Type B pancreatic cell (in vitro differentiated cells): ENCODE measurements at places on chromosomes 13 and 19.
A peak's percentile ranks its signal among the peaks of the same experiment; 100 is the strongest.

GRCh38 chr13:23921451-23921888 is 24.2 kb upstream of the C1QTNF9B start:
- no peak for DNase-seq
- no peak overlapping the region for H3K27ac ChIP-seq
- H3K27me3 ChIP-seq, result peaks cover 15% of the 10 kb centered on the region
- H3K36me3 ChIP-seq, result no peaks in the 10 kb centered on the region
- H3K4me3 ChIP-seq, result no peak overlapping the region

GRCh38 chr13:51660813-51661212 is 76.6 kb downstream of the WDFY2 start:
- H3K4me3 ChIP-seq, result no peak overlapping the region
- H3K27me3 ChIP-seq, result no peaks in the 10 kb centered on the region
- no peak overlapping the region for H3K27ac ChIP-seq
- H3K4me1 ChIP-seq, result peaks cover 8% of the 10 kb centered on the region
- peaks cover 24% of the 10 kb centered on the region for H3K36me3 ChIP-seq
- DNase-seq, result no peak

- no peak for DNase-seq
- no peaks in the 10 kb centered on the region for H3K4me1 ChIP-seq
- peaks cover 3% of the 10 kb centered on the region for H3K27me3 ChIP-seq
- H3K36me3 ChIP-seq, result no peaks in the 10 kb centered on the region
These were observed 115.5 kb downstream of the FGF14 start for GRCh38 chr13:102286326-102286725.

- DNase-seq, result no peak
- no peak overlapping the region for H3K4me3 ChIP-seq
- H3K27ac ChIP-seq, result no peak overlapping the region
- H3K4me1 ChIP-seq, result no peaks in the 10 kb centered on the region
- no peaks in the 10 kb centered on the region for H3K36me3 ChIP-seq
These were observed 8.2 kb upstream of the ZMYM2 start for GRCh38 chr13:19950374-19950773.

DNA sequence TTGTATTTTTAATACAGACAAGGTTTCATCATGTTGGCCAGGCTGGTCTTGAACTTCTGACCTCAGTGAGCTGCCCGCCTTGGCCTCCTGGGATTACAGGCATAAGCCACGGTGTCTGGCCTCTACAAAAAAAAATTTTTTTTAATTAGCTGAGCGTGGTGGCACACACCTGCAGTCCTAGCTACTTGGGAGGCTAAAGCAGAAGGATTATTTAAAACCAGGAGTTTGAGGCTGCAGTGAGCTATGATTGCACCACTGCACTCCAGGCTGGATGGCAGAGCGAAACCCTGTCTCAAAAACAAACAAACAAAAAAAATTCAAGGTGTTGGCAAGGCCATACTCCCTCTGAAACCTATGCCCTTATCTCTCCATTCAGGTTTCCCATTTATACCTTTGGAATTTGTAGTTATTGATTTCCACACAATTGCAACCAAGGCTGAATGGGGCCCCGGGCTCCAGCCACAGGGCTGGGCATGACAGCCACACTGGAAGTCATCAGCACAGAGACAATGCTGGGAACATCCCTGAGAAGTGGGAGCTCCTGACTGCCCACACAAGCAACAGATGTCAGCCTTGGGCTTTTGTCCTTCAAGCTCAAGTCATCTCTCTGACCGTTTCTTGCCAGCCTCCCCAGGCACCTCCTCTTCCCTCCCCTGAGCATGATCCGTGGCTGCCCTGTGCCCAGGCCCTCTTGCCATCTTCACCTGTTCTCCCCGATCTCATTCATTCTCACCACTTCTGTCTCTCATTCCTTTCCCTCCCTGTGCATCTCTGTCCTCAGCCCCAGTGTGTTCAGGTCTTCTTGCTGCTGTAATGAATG is 27.2 kb upstream of the CALM3 start:
- no peaks in the 10 kb centered on the region for H3K36me3 ChIP-seq
- DNase-seq, result no peak
- peaks cover 10% of the 10 kb centered on the region for H3K27me3 ChIP-seq
- no peak overlapping the region for H3K4me3 ChIP-seq

- peaks cover 14% of the 10 kb centered on the region for H3K36me3 ChIP-seq
- H3K27ac ChIP-seq, result no peak overlapping the region
- no peak for DNase-seq
- H3K4me3 ChIP-seq, result peak overlapping the region; percentile 54
- H3K27me3 ChIP-seq, result peaks cover 12% of the 10 kb centered on the region
- H3K4me1 ChIP-seq, result peaks cover 44% of the 10 kb centered on the region
These were observed 5.2 kb downstream of the LHFPL6 start for GRCh38 chr13:39597838-39598237.

DNA sequence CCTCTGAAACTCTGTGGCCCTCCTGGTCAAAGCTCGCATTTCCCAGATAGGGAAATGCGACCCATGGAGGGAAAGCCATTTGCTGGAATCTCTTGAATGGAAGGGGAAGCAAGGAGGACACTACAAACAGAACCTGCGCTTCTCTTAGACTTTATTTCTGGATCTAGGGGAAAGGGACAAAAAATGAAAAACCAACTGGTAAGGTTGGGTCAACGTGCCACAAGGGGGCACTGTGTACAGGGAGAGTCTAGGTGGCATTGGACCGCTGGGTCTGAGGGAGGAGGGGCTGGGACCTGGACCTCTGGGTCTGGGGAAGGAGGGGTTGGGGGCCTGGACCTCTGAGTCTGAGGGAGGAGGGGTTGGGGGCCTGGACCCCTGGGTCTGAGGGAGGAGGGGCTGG is 5.0 kb downstream of the KLK4 start:
- peaks cover 6% of the 10 kb centered on the region for H3K4me1 ChIP-seq
- H3K4me3 ChIP-seq, result no peak overlapping the region
- no peaks in the 10 kb centered on the region for H3K36me3 ChIP-seq
- H3K27ac ChIP-seq, result no peak overlapping the region
- no peak for DNase-seq

DNA sequence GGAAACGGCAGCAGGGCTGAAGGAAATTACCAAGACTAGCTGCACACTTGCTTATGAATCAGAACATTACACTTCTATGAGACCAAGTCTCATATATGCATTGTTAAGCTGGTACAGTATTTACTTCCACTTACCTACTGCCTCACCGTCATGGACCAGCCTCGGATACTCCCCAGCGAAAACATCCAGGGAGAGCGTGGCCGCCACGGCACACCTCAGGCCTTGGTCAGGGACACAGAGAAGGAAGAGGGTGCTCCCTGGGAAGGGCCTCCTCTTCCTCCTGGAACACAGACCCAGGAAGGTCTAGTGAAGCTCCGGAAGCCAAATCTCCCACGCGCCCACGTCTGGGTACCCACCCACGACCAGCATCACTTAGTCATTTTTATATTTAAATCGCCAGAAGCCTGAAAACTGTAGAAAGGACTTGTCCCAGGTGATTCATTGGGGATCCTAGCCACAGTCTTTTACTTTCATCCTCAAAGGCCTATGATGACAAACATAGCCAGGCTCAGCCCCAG is 24.4 kb upstream of the MTIF3 start:
- no peak overlapping the region for H3K27ac ChIP-seq
- peaks cover 9% of the 10 kb centered on the region for H3K4me1 ChIP-seq
- H3K36me3 ChIP-seq, result no peaks in the 10 kb centered on the region
- DNase-seq, result no peak
- H3K27me3 ChIP-seq, result peaks cover 26% of the 10 kb centered on the region

DNA sequence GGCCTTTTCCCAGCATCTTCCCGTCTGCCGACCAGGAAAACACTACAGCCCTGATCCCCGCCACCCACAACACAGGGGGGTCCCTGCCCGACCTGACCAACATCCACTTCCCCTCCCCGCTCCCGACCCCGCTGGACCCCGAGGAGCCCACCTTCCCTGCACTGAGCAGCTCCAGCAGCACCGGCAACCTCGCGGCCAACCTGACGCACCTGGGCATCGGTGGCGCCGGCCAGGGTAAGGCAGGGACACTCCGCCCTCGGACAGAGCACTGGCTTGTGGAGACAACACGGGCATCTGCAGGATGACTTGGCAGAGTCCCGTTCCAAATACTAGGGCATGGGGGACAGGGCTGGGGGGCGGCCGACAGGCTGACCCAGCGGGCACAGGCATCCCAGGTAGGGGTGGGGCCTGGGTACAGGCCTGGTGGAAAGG is 31.1 kb downstream of the COMP start:
- H3K4me1 ChIP-seq, result no peaks in the 10 kb centered on the region
- no peak overlapping the region for H3K27ac ChIP-seq
- H3K36me3 ChIP-seq, result no peaks in the 10 kb centered on the region
- no peaks in the 10 kb centered on the region for H3K27me3 ChIP-seq
- no peak for DNase-seq

- no peaks in the 10 kb centered on the region for H3K4me1 ChIP-seq
- H3K27me3 ChIP-seq, result no peaks in the 10 kb centered on the region
- H3K27ac ChIP-seq, result no peak overlapping the region
- no peak for DNase-seq
These were observed 194.0 kb upstream of the SLITRK1 start for GRCh38 chr13:84076280-84076679.

DNA sequence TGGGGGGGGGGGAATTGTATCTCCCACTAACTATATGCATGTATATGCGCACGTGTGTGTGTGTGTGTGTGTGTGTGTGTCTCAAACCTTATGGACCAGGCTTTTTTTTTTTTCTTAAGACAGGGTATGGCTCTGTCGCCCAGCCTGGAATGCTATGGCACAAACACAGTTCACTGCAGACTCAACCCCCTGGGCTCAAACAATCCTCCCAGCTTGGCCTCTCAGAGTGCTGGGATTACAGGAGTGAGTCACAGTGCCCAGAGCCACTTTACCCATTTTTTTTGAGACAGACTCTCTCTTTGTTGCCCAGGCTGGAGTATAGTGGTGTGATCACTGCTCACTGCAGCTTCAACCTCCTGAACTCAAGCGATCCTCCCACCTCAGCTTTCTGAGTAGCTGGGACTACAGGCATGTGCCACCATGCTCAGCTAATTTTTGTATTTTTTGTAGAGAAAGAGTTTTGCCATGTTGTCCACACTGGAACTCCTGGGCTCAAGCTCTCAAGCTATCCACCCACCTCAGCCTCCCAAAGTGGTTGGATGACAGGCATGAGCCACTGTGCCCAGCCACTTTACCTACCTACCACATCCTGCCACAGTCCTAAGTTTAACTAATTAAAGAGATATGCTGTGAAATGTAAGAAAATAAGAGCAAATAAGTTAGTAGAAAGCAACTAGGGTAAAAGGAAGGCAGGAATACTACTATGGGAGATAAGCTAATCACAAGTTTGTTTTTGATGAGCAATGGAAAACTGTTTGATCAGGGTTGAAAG is 2.4 kb downstream of the ZMYM5 start:
- H3K27me3 ChIP-seq, result no peaks in the 10 kb centered on the region
- H3K36me3 ChIP-seq, result peaks cover 16% of the 10 kb centered on the region
- H3K4me3 ChIP-seq, result peak overlapping the region; percentile 97
- H3K27ac ChIP-seq, result peak overlapping the region; percentile 97
- DNase-seq, result no peak

DNA sequence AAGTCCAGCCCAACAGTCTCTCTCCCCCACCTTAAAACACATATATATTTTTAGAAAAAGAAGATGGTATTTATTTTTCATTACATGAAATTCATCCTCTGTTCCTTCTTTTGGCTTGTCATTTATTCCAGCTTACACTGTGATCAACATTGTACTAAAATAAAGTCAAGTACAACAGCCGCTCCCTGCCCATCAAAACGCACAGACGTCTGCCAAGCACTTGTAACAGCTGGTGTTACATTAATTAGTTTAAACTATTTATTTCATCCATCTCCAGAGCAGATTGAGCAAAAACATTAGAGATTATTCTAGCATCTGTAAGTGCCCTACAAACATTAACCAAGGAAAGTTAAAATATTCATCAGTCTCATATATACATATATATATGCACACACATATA is 350.5 kb downstream of the DACH1 start:
- H3K27me3 ChIP-seq, result no peaks in the 10 kb centered on the region
- no peak overlapping the region for H3K4me3 ChIP-seq
- no peaks in the 10 kb centered on the region for H3K4me1 ChIP-seq
- H3K27ac ChIP-seq, result no peak overlapping the region
- peaks cover 3% of the 10 kb centered on the region for H3K36me3 ChIP-seq

DNA sequence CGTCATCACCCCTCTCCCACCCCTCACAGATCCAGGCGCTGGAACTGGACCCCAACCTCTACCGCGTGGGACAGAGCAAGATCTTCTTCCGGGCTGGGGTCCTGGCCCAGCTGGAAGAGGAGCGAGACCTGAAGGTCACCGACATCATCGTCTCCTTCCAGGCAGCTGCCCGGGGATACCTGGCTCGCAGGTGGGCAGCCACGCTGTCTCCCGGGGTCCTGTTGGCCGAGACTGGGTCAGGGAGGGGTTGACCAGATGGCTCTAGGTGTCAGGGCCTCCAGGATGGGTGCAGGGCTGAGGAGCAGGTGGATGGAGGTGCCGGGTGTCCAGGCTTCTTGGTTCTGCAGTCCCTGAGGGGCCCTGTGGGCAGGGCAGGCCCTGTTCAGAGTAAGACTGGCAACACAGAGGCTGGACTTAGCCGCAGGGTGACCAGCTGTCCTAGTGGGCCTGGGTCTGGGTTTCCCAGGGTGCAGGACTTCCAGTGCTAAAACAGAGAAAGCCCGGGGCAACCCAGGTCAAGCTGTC is 58.1 kb downstream of the MYH14 start:
- H3K36me3 ChIP-seq, result peaks cover 7% of the 10 kb centered on the region
- H3K27ac ChIP-seq, result no peak overlapping the region
- H3K27me3 ChIP-seq, result no peaks in the 10 kb centered on the region
- no peak for DNase-seq
- no peak overlapping the region for H3K4me3 ChIP-seq

DNA sequence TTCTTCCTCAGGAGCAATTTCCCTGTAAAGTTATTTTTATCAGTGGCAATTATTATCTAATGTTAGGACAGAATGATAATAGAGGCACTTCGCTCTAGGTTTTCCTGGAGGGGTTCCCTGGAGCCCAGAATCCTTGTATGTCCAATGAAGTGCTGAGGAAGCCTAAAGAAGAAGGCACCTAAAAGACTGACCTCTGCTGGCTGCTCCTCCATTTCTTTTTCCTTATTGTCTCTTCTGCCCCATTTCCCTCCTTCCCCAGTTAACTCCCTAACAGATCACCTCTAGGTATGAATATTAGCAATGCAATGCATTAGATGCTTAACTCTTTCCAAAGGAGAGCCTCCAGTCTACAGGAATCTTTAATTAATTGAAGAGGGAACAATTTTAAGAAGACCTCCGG is 985.4 kb downstream of the DIAPH3 start:
- peaks cover 5% of the 10 kb centered on the region for H3K4me1 ChIP-seq
- no peak overlapping the region for H3K27ac ChIP-seq
- no peaks in the 10 kb centered on the region for H3K36me3 ChIP-seq
- H3K27me3 ChIP-seq, result no peaks in the 10 kb centered on the region
- no peak for DNase-seq
